ENCODE measurements at places on chromosomes 4 and X. TPM values are rescaled to one million over a fixed set of nuclear protein-coding genes. Genes with fewer than 3 reads are reported as not detected.

The TMEM144 gene
- polyA plus RNA-seq, result 7.8 TPM

The PRKG2 gene
- polyA plus RNA-seq, result 2.8 TPM

The GLRA2 gene
- polyA plus RNA-seq, result 0.52 TPM

The CPE gene
- polyA plus RNA-seq, result 124 TPM

The ETDC gene
- polyA plus RNA-seq, result not detected

The ZFP92 gene
- 0.80 TPM for polyA plus RNA-seq

The ERAS gene
- polyA plus RNA-seq, result not detected

The TMEM271 gene
- polyA plus RNA-seq, result not detected

The LPAR4 gene
- 18.4 TPM for polyA plus RNA-seq

The NXF2B gene
- 1.8 TPM for polyA plus RNA-seq

The RHOXF2 gene
- 0.12 TPM for polyA plus RNA-seq

The LNX1 gene
- 14.3 TPM for polyA plus RNA-seq

The GSTCD gene
- polyA plus RNA-seq, result 23.1 TPM

DNA sequence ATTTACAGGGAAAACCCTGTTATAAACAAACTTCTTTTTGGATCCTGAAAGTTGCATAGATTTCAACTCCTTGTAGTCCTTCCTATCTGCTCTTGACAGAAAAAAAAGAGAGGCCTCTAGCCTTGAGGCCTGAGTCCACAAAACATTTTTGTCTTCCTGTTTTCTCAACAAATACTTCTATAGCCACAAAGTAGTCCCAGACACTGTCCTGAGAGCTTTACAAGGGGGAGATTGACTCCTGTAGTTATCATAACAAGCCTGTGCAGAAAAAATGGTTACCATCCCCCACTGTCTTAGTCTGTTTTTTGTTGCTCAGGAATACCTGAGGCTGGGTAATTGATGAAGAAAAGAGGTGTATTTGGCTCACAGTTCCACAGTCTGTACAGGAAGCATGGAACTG lies 35.2 kb downstream of the PCDH7 start:
- DNase-seq, result no peak

DNA sequence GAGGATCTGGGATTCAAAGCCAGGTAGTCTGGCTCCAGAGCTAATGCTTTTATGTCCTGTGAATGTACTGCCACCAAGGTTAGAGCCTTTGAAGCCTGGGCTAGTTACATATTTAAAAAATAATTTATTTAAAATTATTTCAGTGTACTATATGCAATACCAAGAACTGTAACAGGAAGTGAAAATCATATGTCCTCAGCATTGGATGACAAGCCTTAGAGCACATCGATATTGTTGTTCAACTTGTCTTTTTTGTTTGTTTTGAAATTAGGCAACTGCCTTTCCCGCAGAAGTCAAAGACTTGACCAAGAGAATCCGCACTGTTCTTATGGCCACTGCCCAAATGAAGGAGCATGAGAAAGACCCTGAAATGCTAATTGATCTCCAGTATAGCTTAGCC lies 73.1 kb upstream of the IL13RA1 start:
- no peak for DNase-seq

- DNase-seq, result no peak
Observed at GRCh38 chr4:93407493-93408275, 420.9 kb upstream of the ATOH1 start.

DNA sequence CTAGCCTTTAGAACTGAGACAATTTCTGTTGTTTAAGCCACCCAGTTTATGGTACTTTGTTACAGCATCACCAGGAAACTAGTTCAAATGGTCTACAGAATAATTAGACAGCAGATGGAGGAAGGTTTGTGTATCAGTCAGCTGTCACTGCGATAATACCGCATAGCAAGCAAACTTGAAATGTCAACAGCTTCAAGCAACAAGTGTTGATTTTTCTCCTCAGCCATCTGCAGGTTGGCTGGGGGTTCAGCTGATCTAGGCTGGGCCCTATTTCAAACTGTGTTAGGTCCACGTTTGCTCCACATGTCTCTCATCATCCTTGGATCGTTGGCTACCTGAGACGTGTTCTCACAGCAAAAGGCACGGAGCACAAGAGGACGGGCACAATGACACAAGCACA lies 19.2 kb upstream of the PHEX start:
- no peak for DNase-seq

- no peak for DNase-seq
Observed at GRCh38 chr4:4558881-4559280, 17.0 kb upstream of the STX18 start.

DNA sequence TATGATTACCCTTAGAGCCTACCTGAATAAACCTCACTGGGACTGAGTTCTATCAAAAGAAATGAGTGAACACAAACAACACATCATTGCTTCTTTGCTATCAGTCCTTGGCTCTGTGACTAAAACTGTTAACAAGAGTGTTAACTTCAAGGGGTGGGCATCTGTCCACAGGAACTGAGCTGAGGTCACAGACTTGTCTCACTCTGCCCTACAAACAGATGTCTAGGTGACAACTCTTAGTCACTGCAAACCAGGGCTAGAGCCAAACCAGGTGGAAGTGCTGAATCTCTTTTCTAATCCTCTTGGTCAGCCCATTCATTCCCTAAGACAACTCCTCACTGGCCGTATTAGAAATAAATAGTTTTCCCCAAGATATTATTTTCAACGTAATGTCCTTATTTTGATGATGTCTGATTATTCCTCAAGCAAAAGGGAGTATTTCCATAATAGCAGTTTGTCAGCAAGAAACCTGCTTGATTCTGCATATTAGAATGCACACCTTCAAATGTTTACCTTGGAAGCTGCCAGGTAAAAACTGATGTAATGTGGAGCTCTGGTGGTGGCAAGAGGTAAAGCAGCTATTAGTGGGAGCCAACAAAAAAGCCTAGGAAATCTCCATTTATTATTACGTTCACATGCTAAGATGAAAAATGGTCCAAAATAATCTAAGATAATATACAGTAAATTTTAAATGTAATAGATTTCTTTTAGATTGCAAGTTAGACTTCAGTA lies 4.0 kb downstream of the COL25A1 start:
- DNase-seq, result peak; percentile 15

DNA sequence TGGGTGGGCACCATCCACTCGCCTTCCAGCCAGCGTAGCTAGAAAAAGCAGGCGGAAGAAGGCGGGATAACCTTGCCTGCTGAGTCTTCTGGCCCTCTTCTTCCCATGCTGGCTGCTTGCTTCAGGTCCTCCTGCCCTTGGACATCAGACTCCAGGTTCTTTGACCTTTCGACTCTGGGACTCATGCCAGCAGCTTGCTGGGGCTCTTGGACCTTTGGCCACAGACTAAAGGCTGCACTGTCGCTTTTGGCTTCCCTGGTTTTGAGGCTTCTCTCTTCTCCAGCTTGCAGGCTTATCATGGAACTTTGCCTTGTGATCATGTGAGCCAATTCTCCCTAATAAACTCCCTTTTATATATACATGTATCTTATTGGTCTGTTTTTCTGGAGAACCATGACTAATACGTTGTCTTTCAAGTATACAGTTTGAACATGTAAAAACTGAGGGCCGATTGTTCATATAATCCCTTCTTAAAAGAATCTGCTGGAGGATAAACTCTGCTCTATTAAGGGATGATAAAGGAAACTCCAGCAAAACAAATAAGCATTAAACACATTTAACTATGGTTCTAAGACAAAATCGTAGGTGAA lies 116.6 kb upstream of the LCORL start:
- no peak for DNase-seq

GRCh38 chrX:685120-686032 lies 54.8 kb downstream of the SHOX start:
- DNase-seq, result no peak

DNA sequence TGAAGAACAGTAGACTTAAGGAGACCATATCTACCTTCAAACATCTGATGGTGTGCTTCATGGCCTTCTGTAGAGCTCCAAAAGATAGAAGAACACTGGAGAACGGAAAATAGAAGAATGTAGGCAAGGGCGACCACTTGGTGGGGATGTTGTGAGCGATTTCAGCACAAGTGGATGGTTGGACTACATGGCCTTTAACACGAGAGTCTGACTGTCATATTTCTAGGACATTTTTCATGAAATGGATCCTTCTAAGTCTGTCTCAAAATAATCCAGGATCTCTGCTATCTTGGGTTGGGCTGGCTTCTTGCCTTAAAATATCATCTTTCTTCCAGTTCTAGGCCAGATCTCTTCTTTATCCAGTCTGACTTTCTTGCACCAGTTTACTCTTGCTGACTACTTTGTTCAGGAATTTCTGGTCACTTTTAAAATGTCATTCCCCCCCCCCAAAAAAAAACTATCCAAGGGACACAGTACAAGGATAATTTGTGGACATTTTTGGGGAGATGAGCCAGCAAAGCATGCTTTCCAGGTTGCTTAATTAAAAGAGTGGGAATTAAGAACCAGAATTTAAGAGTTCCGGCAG lies 1.2 kb upstream of the MID1IP1 start:
- DNase-seq, result no peak

- no peak for DNase-seq
Observed at GRCh38 chrX:151779258-151779657, 44.7 kb downstream of the CNGA2 start.

- DNase-seq, result peak; percentile 91
Observed at GRCh38 chrX:120250522-120251271, at the start of gene ZBTB33. Gene ZBTB33 (plus strand): TSS chrX:120250812. CDS start chrX:120253416, 2,604 bp downstream.

DNA sequence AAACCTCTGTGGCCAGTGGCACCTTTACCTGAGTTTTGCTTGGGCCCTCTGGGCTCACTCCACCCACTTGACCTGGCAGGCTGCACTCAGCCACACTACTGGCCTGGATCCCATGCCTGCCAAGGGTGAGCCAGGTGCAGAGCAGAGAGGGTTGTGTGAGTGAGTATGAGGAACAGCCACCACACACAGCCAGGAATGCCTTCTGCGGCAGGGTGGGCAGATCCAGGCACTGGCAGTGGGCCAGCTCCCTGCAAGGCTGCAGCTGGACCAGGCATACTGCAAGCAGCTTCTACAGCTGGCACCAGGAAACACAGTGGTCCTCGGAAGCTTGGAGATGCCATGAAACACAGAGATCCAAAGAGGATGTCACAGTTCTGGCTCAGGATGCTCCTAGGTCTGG lies 570.1 kb upstream of the ACTRT1 start:
- no peak for DNase-seq

DNA sequence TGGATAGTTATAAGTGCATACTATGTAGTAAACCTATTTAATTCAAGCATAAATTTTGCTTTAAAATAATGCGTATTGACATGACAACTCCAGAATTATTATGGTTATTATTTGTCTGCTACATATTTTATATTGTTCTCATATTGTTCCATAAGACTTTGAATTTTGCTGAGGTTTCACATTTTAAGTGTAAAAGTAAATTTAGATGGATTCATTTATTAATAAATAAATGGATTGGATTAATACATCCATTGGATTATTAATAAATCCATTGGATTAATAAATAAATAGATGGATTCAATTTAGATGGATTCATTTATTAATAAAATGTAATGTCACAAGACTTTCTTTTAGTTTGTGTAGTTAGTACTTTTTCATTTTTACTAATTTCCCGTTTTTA lies 1768.0 kb upstream of the PCDH10 start:
- DNase-seq, result no peak

GRCh38 chr4:127469959-127470809 lies 162.6 kb upstream of the INTU start:
- no peak for DNase-seq

- DNase-seq, result no peak
Observed at GRCh38 chrX:132488180-132488705, 595 bp downstream of the MBNL3 start.

DNA sequence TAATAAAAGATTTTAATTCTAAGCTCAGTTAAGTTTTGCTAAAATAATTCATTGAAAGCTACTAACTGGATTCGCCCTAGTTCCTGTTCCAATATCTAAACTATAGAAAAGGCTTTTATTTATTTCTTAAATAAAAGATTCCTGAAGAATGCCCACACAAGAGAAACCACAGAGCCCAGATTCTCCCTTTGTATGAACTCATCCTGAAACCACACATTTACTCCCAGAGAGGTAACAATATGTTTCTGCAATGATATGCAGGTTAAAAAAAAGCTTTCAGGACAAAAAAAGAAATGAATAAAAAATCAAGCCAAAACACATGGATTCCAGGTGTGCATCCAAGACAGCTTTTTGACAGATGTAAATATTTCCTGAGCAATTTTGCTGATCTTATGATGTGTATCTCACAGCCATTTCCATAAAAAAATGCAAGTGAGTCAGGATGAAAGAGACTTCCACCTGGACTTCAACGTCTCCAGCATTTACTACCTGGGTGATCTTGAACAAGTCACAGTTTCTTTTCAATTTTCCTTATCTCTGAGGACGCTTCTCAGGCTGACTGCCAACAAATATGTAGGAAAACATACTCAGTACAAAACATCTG lies 234.4 kb upstream of the FAT1 start:
- DNase-seq, result no peak

DNA sequence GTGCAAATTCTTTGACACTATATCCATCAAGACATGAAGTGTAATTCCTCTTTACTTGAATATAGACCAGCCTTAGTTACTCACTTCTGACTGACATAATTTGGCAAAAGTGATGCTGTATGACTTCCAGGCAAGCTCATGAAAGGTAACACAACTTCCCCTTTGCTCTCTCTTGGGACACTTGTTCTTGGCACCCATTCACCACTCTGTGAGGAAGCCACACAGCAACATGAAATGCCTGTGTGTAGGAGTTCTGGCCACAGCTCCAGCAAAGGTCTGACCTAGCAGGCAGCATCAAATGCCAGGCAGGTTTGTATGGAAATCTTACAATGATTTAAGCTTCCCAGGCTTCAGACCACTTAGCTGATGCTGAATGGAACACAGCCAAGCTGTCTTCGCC lies 280.3 kb downstream of the PDHA2 start:
- no peak for DNase-seq

- no peak for DNase-seq
Observed at GRCh38 chr4:142815834-142816233, 30.3 kb downstream of the INPP4B start.

DNA sequence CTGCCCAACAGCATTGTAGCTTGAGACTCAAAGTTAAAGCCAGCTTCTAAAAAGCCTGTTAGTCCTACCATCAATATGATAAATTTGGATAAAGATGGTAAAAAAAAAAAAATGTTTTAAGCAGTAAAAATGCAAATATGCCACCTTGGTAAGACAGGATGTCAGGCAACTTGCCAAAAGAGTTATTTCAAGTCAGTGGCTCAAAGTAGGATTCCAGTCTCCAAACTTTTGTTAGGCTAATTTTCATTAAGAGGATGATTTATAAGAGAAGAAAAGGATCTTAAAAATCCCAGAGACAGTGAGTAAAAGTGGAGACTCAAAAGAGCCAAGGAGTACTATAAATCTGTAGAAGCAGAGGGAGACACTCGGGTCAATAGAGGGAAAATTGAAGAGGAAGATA lies 47.5 kb downstream of the GASK1B start:
- DNase-seq, result no peak

GRCh38 chrX:136767104-136767941 lies 13.4 kb downstream of the ARHGEF6 start:
- DNase-seq, result peak; percentile 53
